ENCODE measurements at places on chromosomes 1 and 21. TPM values are rescaled to one million over a fixed set of nuclear protein-coding genes. Genes with fewer than 3 reads are reported as not detected.

Gene KRTAP19-3
- total RNA-seq: not detected

Gene NLRP3
- total RNA-seq: 0.07 TPM

Gene ERICH3
- total RNA-seq: not detected

Gene OR2AK2
- total RNA-seq: not detected

Gene AIM2
- total RNA-seq: 3.9 TPM

Gene NHLH1
- total RNA-seq: 10.6 TPM

Gene FALEC
- 1.2 TPM for total RNA-seq

GRCh38 chr1:160104486-160104885, 6.1 kb upstream of the IGSF8 start:
- no peaks in the 10 kb centered on the region for H3K27me3 ChIP-seq
- peaks cover 73% of the 10 kb centered on the region for H3K4me1 ChIP-seq
- peak overlapping the region; percentile 50 for H3K4me3 ChIP-seq
- DNase-seq: no peak
- H3K27ac ChIP-seq: peak overlapping the region; percentile 13

- no peak overlapping the region for H3K4me3 ChIP-seq
- peaks cover 16% of the 10 kb centered on the region for H3K27me3 ChIP-seq
These were observed 7.4 kb upstream of the HYI start for GRCh38 chr1:43460988-43461693.

- peaks cover 16% of the 10 kb centered on the region for H3K36me3 ChIP-seq
- H3K4me3 ChIP-seq: no peak overlapping the region
- peaks cover 9% of the 10 kb centered on the region for H3K4me1 ChIP-seq
- H3K27ac ChIP-seq: no peak overlapping the region
- no peaks in the 10 kb centered on the region for H3K27me3 ChIP-seq
- no peak for DNase-seq
These were observed 70.7 kb downstream of the XCL2 start for GRCh38 chr1:168473126-168473525.

- H3K36me3 ChIP-seq: peaks cover 3% of the 10 kb centered on the region
- H3K27me3 ChIP-seq: no peaks in the 10 kb centered on the region
- no peak for DNase-seq
These were observed 79.8 kb upstream of the HMCN1 start for GRCh38 chr1:185654199-185654951.

GRCh38 chr1:70005386-70006034, 199.9 kb downstream of the LRRC40 start:
- no peaks in the 10 kb centered on the region for H3K36me3 ChIP-seq
- no peaks in the 10 kb centered on the region for H3K27me3 ChIP-seq

DNA sequence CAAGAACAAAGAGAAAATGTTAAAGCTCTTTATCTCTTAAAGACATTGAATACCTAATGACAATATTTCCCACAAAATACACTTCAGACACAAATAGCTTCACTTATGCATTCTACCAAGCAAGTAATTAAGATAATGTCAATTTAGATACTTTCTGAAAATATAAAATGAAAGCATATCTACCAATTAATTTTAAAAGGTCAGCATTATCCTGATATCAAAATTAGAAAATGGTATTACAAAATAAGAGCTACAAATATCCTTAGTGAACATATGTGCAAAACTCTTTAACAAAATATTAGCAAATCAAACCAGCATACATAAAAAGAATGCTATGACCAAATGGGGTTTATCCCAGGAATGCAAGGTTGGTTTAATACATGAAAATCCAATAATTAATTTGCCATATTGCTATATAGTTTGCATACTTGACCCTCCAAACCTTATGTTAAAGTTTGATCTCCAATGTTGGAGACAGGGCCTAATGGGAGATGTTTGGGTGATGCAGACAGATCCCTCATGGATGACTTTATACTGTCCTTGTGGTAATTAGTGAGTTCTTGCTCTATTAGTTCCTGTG, 4.2 kb upstream of the KIFAP3 start:
- no peak overlapping the region for H3K27ac ChIP-seq
- peaks cover 19% of the 10 kb centered on the region for H3K4me1 ChIP-seq
- no peak for DNase-seq
- H3K27me3 ChIP-seq: peaks cover 17% of the 10 kb centered on the region
- H3K36me3 ChIP-seq: no peaks in the 10 kb centered on the region

GRCh38 chr1:16132325-16132785, 23.5 kb downstream of the EPHA2 start:
- no peak overlapping the region for H3K27ac ChIP-seq
- no peak for DNase-seq
- peaks cover 5% of the 10 kb centered on the region for H3K36me3 ChIP-seq

GRCh38 chr1:167185062-167185461, 35.6 kb upstream of the POU2F1 start:
- H3K4me1 ChIP-seq: no peaks in the 10 kb centered on the region
- no peak for DNase-seq
- no peak overlapping the region for H3K27ac ChIP-seq
- H3K4me3 ChIP-seq: no peak overlapping the region
- no peaks in the 10 kb centered on the region for H3K36me3 ChIP-seq
- peaks cover 3% of the 10 kb centered on the region for H3K27me3 ChIP-seq

DNA sequence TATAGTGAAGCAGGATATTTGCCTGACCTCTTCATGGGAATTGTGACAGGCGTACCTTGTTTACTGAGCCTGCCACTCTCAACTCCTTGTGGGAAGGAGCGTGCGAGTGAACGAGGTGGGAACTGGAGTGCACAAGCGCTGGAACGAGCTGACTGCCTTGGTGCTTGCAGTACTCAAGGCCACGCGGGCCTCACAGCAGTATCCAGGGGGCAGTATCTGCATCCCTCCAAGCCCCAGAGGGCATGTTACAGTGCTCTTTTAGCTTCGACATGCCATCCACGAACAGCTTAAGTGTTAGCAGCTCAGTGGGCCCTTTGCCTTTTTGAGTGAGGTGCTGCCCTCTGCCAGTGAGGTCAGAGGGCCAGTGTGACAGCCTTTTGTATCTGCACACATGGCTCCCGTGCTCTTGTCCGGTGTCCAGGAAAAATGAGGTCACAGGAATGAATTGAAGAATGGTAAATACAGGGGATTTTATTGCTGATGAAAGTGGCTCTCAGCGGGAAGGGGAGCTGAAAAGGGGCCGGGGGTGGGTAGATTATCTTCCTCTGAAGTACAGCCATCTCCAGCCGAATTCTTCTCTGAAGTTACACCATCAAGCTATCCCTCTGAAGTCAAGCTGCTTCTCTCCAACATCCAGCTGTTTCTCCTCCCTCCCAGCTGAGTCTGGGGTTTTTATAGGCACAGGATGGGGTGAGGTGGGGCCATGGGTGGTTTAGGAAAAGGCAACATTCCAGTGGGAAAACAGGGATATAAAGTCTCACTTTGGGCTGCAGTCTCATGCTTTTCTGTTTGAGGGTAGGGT, 69.3 kb downstream of the EPB41 start:
- peak overlapping the region; percentile 25 for H3K4me3 ChIP-seq
- H3K4me1 ChIP-seq: peaks cover 35% of the 10 kb centered on the region
- no peaks in the 10 kb centered on the region for H3K27me3 ChIP-seq
- H3K27ac ChIP-seq: peak overlapping the region; percentile 15
- DNase-seq: peak; percentile 6

DNA sequence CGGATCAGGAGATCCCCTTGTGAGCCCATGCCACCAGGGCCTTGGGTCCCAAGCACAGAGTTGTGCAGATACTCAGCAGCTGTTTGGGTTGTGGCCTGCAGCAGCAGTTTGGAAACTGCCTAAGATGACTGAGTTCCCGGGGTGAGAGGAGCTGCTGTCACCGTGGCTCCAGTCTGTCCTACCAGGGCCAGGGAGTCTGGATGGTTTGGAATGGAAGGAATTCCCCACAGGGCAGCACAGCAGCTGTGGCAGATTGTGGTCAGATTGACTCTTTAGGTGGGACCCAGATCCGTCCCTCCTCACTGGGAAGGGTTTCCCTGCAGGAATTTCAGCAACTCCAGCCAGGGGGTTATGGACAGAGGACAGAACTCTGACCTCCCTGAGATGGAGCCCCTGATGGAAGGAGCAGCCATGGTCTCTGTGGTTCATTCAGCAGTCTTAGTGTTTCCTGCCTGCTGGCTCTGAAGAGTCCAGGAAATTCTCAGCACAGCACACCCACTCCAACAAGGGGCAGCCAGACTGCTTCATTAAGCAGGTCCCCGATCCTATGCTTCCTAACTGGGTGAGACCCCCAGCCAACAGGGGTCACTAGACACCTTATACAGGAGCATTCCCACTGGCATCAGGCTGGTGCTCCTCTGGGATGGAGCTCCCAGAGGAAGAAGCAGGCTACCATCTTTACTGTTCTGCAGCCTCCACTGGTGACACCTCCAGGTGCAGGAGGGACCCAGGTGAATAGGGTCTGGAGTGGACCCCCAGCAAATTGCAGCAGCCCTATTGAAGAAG, 51.5 kb upstream of the TNFSF4 start:
- H3K4me1 ChIP-seq: no peaks in the 10 kb centered on the region
- peaks cover 8% of the 10 kb centered on the region for H3K36me3 ChIP-seq
- DNase-seq: no peak

DNA sequence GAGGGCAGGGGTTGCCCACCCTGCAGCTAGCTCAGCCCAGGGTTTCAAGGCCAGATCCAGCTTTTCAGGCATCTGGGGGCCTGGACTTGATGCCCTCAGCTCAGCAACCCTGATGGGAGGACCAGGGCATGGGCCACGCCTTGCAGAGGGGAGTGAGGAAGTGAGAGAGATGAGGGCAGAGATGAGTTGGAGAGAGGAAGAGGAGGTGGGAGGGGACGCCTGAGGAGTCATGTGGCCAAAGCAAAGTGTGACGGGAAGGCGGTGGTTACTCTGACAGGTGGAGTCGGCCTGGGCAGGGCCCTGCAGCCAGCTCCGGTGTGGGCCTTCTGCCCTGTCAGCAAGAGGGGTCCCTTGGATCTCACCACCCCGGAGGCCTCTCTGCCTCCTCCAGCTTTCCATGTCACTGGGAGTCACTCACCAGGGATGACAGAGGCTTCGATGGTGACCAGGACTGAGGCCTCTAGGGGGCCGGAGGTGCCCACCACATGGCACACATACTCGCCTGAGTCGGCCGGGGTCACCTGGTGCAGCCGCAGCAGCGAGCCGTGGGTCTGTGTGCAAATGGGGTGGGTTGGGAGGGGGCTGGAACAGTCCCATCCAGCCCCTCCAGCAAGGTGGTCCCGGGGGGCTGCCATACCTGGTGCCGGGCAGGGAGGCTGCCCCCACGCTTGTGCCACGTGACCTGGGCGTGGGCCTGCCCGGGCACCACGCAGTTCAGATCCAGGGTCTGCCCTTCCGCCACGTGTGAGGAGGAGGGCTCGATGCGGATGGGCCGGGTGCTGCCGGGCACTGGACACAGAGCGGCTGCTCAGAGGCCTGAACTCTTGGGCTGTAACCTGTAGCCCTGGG, 40.4 kb downstream of the LDLRAD2 start:
- H3K4me3 ChIP-seq: no peak overlapping the region
- no peak overlapping the region for H3K27ac ChIP-seq
- peaks cover 1% of the 10 kb centered on the region for H3K4me1 ChIP-seq
- H3K36me3 ChIP-seq: no peaks in the 10 kb centered on the region
- no peaks in the 10 kb centered on the region for H3K27me3 ChIP-seq
- DNase-seq: no peak

DNA sequence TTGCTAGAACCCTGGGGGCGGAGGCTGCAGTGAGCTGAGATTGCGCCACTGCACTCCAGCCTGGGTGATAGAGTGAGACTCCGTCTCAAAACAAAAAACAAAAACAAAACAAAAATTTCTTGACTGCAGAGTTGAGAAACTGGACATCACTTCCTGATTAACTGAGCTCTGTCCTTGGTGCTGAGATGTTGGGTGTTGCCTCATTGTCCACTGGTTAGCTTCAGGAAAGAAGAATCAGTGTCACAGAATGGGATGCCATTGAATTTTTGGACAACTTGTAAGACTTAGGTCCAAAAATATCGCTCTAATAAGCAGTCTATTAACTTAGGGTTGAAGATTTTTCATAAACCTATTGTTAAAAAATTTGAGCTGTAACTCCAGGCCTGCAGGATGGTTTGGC, 23.8 kb upstream of the KCNA10 start:
- H3K36me3 ChIP-seq: no peaks in the 10 kb centered on the region
- H3K4me1 ChIP-seq: no peaks in the 10 kb centered on the region
- H3K27me3 ChIP-seq: peaks cover 43% of the 10 kb centered on the region

DNA sequence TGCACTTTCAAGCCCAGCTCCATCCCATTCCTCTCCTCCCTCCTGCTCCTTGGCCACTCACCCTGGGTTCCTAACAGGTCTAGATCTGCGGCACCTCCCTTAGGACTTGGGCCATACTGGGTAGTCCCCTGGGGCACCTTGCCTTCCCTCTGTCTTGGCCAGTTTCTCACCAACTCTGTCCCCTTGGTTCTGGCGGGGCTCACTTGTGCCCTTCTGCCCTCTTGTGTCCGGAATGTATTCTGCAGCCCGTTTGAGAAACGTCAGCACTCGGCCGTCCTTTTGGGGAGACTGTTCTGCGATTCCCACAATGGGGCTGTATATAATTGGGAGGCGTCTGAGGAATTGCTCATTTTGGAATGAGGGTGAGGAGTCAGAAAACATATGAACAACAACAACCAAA, 162.4 kb downstream of the ZSCAN20 start:
- H3K36me3 ChIP-seq: no peaks in the 10 kb centered on the region
- no peaks in the 10 kb centered on the region for H3K4me1 ChIP-seq
- peaks cover 49% of the 10 kb centered on the region for H3K27me3 ChIP-seq
- no peak overlapping the region for H3K27ac ChIP-seq
- H3K4me3 ChIP-seq: no peak overlapping the region

GRCh38 chr1:167708940-167709389, 12.8 kb upstream of the MPZL1 start:
- peaks cover 26% of the 10 kb centered on the region for H3K4me1 ChIP-seq
- peak overlapping the region; percentile 57 for H3K4me3 ChIP-seq
- H3K36me3 ChIP-seq: no peaks in the 10 kb centered on the region
- no peak for DNase-seq
- no peak overlapping the region for H3K27ac ChIP-seq

GRCh38 chr1:7538033-7538432, 233.1 kb upstream of the VAMP3 start:
- DNase-seq: no peak
- peaks cover 4% of the 10 kb centered on the region for H3K27me3 ChIP-seq
- no peaks in the 10 kb centered on the region for H3K36me3 ChIP-seq
- H3K27ac ChIP-seq: peak overlapping the region; percentile 50

DNA sequence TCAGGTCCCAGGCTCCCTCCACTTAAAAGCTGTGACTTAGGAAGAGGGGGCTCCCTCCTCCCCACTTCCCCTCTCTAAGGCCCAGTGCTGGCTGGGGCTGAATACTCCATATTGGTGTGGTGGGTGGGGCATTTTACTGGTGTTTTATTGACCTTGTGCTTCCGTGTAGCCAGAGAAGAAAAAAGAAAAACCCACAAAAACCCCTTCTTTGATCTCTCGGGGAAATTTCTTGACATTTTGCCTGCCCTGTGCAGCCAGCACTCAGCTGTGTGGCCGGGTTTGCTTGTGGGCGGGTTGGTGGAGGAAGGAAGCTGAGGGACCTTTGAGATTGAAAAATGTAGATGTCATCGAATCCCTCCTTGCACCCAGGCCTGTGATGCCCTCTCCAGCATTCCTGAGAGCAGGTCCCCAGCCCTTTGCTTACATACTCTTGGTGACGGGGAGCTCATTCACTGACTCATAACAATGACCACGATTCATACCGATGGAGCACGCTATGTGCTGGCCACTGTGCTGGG, 24.8 kb downstream of the TNFRSF8 start:
- DNase-seq: no peak
- H3K4me1 ChIP-seq: peaks cover 4% of the 10 kb centered on the region
- no peaks in the 10 kb centered on the region for H3K36me3 ChIP-seq
- no peak overlapping the region for H3K27ac ChIP-seq
- H3K4me3 ChIP-seq: no peak overlapping the region
